T-helper 2 cell treated with Interferon-gamma antibody and Interleukin-4, amounts not matched to agents 5 μg/mL and 100 μg/mL, for 36 hours (primary cell): ENCODE measurements at places on chromosomes 12 and 14.

GRCh38 chr14:101506211-101506925 lies 54.9 kb upstream of the DIO3 start:
- no peaks in the 10 kb centered on the region for H3K4me1 ChIP-seq
- H3K36me3 ChIP-seq: no peaks in the 10 kb centered on the region
- no peaks in the 10 kb centered on the region for H3K27me3 ChIP-seq
- H3K27ac ChIP-seq: no peak overlapping the region

DNA sequence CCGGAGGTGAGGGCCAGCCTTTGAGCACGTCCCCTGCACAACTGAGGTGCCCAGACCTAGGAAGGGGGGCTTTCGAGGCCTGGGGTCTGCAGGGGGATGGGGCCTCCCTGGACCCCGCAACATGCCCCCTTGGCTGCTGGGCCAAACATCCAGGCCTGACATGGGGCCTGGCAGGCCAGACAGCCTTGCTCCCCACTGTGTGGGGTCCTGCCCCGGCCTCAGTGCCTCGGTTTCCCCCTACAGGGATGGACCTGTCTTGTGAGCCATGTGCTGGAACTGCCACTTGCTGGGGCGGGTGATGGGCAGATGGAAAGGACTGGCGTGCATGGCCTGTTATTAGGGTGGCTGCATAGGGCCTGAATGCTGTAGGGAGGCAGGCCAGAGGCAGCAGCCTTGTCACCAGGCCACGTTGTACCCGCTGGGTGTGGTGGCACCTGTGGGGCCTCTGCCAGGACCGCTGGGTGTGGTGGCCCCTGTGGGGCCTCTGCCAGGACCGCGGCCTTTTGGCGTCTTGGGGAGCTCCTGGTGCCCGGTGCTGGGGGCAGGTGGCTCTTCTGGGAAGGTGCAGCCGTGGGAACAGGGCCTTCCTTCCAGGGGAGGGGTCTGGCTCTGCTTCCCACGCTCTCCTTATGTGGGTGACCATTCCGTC lies 20.4 kb downstream of the ASPG start:
- no peak overlapping the region for H3K4me3 ChIP-seq
- no peaks in the 10 kb centered on the region for H3K4me1 ChIP-seq
- no peaks in the 10 kb centered on the region for H3K27me3 ChIP-seq
- H3K36me3 ChIP-seq: no peaks in the 10 kb centered on the region
- no peak overlapping the region for H3K27ac ChIP-seq
- DNase-seq: no peak

GRCh38 chr14:78863143-78863542 lies 693.0 kb downstream of the NRXN3 start:
- H3K27ac ChIP-seq: no peak overlapping the region
- DNase-seq: no peak
- H3K4me3 ChIP-seq: no peak overlapping the region
- no peaks in the 10 kb centered on the region for H3K4me1 ChIP-seq
- H3K36me3 ChIP-seq: no peaks in the 10 kb centered on the region

DNA sequence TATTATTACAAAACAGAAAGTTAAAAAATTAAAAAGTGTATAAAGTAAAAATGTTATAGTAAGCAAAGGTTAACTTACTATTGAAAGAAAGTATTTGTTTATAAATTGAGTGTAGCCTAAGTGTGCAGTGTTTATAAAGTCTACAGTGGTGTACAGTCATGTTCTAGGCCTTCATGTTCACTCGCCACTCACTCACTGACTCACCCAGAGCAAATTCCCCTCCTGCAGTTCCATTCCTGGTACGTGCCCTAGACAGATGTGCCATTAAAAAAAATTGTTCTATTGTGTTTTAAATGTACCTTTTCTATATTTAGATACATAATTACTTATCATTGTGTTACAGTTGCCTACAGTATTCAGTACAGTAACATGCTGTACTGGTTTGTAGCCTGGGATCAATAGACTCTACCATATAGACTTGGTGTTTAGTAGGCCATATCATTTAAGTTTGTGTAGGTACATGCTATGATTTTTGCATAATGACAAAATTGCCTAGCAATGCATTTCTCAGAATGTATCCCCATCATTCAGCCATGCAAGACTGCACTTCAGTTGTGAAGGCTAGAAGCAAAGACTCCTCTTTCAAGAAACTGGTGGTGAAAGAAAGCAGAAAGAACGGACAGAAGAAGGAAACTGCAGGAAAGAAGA lies 100.6 kb downstream of the DACT1 start:
- no peaks in the 10 kb centered on the region for H3K27me3 ChIP-seq
- no peak overlapping the region for H3K27ac ChIP-seq
- DNase-seq: no peak
- no peaks in the 10 kb centered on the region for H3K36me3 ChIP-seq

DNA sequence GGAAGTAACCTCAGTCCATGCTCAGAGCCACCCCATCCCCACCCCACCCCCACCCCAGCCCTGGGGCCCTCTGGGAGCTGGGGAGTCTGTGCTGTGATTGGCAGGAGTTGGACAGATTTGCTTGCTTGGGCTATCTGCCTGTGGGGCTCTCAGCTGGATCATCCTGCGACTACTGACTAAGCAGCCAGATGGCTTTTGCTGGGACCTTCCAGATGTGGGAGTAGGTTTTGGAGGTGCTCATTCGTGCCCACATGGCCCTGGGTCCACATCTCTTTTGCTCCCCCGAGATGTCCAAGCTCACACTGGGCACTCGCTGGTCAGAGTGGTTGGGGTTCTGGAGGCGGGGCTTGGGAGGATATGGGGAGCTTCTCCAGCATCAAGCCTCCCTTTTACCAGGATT lies 138.9 kb downstream of the TSPAN9 start:
- DNase-seq: no peak
- no peak overlapping the region for H3K27ac ChIP-seq
- no peaks in the 10 kb centered on the region for H3K27me3 ChIP-seq
- no peak overlapping the region for H3K4me3 ChIP-seq
- H3K36me3 ChIP-seq: no peaks in the 10 kb centered on the region

- H3K36me3 ChIP-seq: no peaks in the 10 kb centered on the region
- H3K27me3 ChIP-seq: peaks cover 4% of the 10 kb centered on the region
- H3K27ac ChIP-seq: no peak overlapping the region
- DNase-seq: no peak
- peaks cover 4% of the 10 kb centered on the region for H3K4me1 ChIP-seq
Measured at GRCh38 chr14:94113490-94113889, 3.0 kb downstream of the IFI27 start.

DNA sequence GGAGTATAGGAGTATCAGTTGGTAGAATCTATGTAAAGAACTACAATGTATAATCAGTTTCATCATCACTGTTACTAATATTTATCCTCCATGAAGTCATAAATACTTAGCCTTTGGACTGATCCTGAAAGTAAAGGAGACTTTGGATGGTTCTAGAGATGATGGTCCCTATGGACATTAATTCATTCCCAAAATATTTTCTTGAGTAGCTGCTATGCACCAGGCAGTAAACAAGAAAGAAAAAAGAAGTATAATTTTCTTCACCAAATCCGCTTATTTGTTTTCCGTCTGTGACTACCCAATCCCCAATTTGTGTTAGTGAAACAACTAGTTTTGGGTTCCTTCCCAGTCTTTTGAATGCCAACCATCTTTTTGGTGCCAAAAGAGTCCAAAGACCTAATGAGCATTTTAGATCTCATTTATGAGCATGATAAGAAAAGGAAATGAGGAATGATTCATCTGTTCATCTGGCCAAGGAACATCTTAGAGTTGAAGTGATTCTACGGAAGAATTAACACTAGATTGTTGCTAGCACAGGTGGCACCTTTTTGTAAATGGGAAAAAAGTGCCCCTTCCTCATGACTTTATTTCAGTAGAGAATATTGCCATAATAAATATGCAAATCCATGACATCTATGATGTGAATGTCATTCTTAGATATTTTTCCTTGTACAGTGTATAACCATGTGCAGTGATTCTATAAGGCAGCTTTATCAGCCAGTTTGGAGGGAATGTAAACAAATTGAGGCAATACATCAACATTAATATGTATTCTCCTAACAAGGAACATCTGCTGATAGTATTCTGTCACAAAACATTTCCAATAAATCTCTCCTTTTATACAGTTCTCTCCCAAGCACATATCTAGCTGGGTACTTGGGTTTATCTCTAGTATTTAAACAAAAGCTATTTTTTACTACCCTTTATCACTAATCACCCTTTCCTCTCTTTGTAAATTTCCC lies 85.1 kb upstream of the CCDC91 start:
- H3K27me3 ChIP-seq: peaks cover 1% of the 10 kb centered on the region
- no peaks in the 10 kb centered on the region for H3K4me1 ChIP-seq
- no peak overlapping the region for H3K27ac ChIP-seq
- no peaks in the 10 kb centered on the region for H3K36me3 ChIP-seq

DNA sequence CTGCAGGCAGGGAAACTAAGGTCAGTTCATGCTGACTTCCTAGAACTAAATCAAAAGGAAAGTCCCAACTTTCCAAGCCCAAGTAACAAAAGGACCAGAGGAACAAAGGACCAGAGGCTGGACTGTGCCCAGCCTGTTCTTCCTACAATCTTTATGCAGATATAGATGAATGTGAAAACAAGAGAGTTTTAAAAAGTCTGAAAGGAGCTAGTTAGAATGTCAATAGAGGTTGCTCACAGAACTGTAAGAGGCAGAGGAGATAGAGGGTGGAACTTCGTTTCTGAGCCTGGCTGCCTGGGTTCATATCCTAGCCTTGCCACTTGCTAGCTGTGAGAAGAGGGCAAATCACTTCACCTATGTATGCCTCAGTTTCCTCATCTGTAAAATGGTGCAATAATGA lies 30.0 kb upstream of the CCDC63 start:
- H3K4me1 ChIP-seq: no peaks in the 10 kb centered on the region
- H3K27ac ChIP-seq: no peak overlapping the region
- peaks cover 14% of the 10 kb centered on the region for H3K27me3 ChIP-seq
- DNase-seq: no peak
- H3K4me3 ChIP-seq: no peak overlapping the region

- DNase-seq: no peak
- no peak overlapping the region for H3K27ac ChIP-seq
- no peaks in the 10 kb centered on the region for H3K36me3 ChIP-seq
- no peaks in the 10 kb centered on the region for H3K27me3 ChIP-seq
Measured at GRCh38 chr12:125861299-125862281, 796.4 kb downstream of the AACS start.

DNA sequence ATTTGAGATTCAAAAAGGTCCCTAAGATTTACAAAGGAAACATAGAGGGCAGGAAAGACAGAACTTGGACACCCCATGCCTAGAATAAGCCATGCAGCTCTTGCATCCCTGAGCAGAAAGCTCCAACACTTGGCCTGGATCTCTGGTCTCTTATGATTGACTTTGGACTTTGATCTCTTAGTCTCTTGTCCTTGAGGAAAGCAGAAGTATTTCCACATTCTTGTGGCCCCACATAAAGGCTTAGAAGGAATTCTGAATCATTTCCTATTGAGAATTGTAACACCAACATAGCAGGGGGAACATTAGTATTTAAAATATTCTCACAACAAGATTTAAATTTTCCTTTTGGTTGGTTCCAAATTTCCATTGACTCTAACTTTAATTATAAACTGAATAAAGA lies 283.7 kb upstream of the PRKD1 start:
- H3K27ac ChIP-seq: no peak overlapping the region
- no peaks in the 10 kb centered on the region for H3K27me3 ChIP-seq
- no peaks in the 10 kb centered on the region for H3K36me3 ChIP-seq
- no peak overlapping the region for H3K4me3 ChIP-seq
